IMR-90 (cell line): ENCODE measurements at places on chromosomes 11 and 22. TPM values are rescaled to one million over a fixed set of nuclear protein-coding genes. Genes with fewer than 3 reads are reported as not detected.

The AMPD3 gene
- total RNA-seq = 8.1 and 8.6 TPM in 2 replicates

The ARCN1 gene
- 148 and 176 TPM in 2 replicates for total RNA-seq

The RAB39A gene
- not detected in 2 replicates for total RNA-seq

The RCOR2 gene
- total RNA-seq = 0.56 and 0.90 TPM in 2 replicates

The CNGA4 gene
- total RNA-seq = under 0.01 TPM in 1 of 2 replicates, not detected in the other

The MPEG1 gene
- total RNA-seq = not detected in 2 replicates

The OR52H1 gene
- 0.18 and 0.28 TPM in 2 replicates for total RNA-seq

The GPHA2 gene
- not detected in 2 replicates for total RNA-seq

DNA sequence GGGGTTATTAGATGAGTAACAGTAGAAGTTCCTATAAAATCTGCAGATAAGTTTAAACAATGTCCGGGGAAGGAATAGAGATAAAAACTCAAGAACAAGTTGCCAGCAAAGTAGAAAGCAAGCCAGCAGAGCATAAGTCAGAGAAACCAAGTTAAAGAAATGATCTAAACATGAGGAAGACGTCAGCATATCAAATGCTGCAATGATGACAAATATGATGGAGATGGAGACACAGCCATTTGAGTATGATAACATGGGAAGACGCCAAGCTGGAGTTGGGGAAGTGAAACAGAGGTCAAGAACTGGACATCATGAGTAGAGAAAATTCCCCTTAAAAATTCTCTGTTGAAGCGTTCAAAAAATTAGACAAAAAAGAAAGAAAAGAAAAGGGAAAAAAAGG lies 571.5 kb downstream of the CNTN5 start:
- no peak overlapping the region for H3K27ac ChIP-seq
- DNase-seq = peak; percentile 3
- no peak overlapping the region for H3K4me3 ChIP-seq
- H3K27me3 ChIP-seq = no peaks in the 10 kb centered on the region
- H3K4me1 ChIP-seq = no peaks in the 10 kb centered on the region

DNA sequence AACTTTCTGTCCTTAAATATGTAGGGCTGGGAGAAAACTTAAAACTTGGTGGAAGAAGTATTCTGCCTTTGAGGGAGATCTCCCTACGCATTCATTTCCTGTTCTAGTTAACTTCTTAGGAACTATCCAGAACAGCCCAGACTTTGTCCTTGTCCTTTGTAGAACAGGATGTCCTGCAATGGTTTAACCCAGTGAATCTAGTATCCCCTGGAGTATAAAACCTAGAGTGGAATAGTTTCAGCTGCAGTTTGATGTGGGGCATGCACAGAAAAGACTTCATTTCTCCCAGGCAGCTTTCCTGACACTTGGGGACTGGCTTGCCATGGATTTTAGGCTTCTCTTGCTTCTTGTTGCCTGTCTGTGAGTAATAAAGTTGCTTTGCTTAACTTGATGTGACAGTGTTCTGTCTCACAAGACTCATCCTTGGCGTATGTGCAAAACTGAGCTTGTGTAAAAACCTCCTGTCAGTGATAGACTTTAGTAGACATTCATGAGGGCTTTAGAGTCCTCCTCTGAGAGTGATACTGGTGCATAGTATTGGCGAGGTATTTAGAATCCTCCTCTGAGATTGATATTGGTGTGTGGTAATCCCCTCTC lies 28.2 kb downstream of the ARHGAP42 start:
- no peak overlapping the region for H3K4me3 ChIP-seq
- peaks cover 4% of the 10 kb centered on the region; the same call in 1 of the 2 replicates for H3K4me1 ChIP-seq
- no peak for DNase-seq
- H3K36me3 ChIP-seq = no peaks in the 10 kb centered on the region

GRCh38 chr11:118572061-118572980 lies at the start of gene ARCN1:
TSS of gene ARCN1 (plus strand) at chr11:118572409. CDS start at chr11:118572548, 139 bp downstream.
- H3K27ac ChIP-seq = peak within 1 kb of the TSS; percentile 100
- H3K36me3 ChIP-seq = peaks cover 2% of the 10 kb centered on the region
- no peaks in the 10 kb centered on the region for H3K27me3 ChIP-seq

GRCh38 chr11:43489869-43490465 lies 131.2 kb downstream of the TTC17 start:
- no peaks in the 10 kb centered on the region for H3K27me3 ChIP-seq
- H3K4me3 ChIP-seq = no peak overlapping the region
- DNase-seq = no peak

DNA sequence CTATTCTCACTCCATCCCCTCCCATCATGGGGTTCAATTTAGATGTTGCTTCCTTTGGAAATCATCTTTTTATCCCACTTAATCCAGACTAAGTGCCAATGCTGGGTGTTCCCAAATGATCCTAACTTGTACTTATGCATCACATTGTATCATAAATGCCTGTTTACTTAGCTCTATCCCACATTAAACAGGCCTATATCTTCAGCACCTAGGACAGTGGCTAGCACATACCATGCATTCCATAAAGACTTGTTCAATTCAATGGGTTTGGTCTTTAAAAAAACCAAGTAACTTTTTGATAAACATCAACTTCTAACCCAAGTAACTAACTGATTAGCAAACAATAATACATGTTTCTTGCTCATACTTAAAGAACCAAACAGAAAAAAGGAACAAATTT lies 40.6 kb downstream of the RSF1 start:
- H3K4me3 ChIP-seq = no peak overlapping the region
- no peak overlapping the region for H3K27ac ChIP-seq
- H3K27me3 ChIP-seq = no peaks in the 10 kb centered on the region
- H3K4me1 ChIP-seq = 0 out of 2 replicates have a peak, but pooled peaks cover 1% of the 10 kb centered on the region
- peaks cover 2% of the 10 kb centered on the region for H3K36me3 ChIP-seq
- DNase-seq = peak; percentile 54

GRCh38 chr11:130188585-130189347 lies 29.2 kb downstream of the ST14 start:
- no peak for DNase-seq
- no peak overlapping the region for H3K27ac ChIP-seq
- H3K4me1 ChIP-seq = no peaks in the 10 kb centered on the region
- H3K27me3 ChIP-seq = peaks cover 22% of the 10 kb centered on the region

DNA sequence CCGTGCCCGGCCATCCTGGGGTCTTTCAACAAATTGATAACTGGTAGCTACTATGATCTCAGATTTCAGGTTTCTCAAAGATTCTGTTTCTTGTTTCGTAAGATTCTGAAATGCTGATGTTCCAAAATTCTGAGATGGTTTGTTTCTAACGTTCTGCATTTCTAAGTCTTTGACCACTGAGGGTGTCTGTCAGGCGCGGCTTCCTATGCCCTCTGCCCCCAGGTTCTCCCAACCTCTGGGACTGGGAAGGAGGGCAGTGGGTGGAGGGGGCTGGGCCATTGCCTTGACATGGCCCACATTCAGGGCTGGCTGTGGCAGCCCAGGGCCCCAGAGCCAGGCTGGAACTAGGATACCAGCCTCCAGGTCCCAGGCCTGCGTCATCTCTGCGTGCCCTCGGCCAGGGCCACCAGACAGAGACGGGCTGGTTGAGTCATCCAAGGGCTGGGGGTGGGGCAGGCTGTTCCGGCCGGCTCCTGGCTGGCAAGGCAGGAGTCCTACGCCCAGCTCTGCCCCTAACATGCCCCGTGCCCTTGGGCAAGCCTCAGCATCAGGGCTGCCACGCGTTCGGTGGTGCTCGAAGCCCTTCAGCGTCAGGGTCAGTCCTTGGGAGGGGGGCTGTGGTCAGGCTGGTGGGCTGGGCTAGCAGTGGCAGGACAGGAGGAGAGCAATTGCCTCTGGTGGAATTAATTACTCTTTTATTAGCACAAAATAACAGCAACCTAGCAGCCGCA lies 5.2 kb downstream of the TMEM134 start:
- H3K4me3 ChIP-seq = no peak overlapping the region; the same call in 1 of the 2 replicates
- H3K27me3 ChIP-seq = no peaks in the 10 kb centered on the region; the same call in 1 of the 2 replicates
- H3K36me3 ChIP-seq = peaks cover 2% of the 10 kb centered on the region; the same call in 1 of the 2 replicates
- H3K27ac ChIP-seq = no peak overlapping the region

GRCh38 chr11:28798286-28798685 lies 690.1 kb downstream of the METTL15 start:
- no peak overlapping the region for H3K27ac ChIP-seq
- H3K27me3 ChIP-seq = no peaks in the 10 kb centered on the region
- no peaks in the 10 kb centered on the region for H3K36me3 ChIP-seq
- no peak for DNase-seq
- peaks cover 2% of the 10 kb centered on the region; the same call in 1 of the 2 replicates for H3K4me1 ChIP-seq

GRCh38 chr11:113204280-113204679 lies 110.1 kb upstream of the TTC12 start:
- no peak for DNase-seq
- no peak overlapping the region for H3K4me3 ChIP-seq
- H3K27ac ChIP-seq = no peak overlapping the region
- H3K36me3 ChIP-seq = no peaks in the 10 kb centered on the region

- H3K27ac ChIP-seq = no peak overlapping the region
- no peak for DNase-seq
- no peaks in the 10 kb centered on the region for H3K4me1 ChIP-seq
- H3K36me3 ChIP-seq = no peaks in the 10 kb centered on the region
- peaks cover 20% of the 10 kb centered on the region for H3K27me3 ChIP-seq
Measured at GRCh38 chr11:44659641-44660040, 67.1 kb upstream of the TSPAN18 start.

GRCh38 chr22:49134076-49134475 lies 693.6 kb downstream of the BRD1 start:
- no peaks in the 10 kb centered on the region for H3K27me3 ChIP-seq
- H3K36me3 ChIP-seq = no peaks in the 10 kb centered on the region
- no peaks in the 10 kb centered on the region for H3K4me1 ChIP-seq
- no peak for DNase-seq

- H3K4me1 ChIP-seq = no peaks in the 10 kb centered on the region
- no peak overlapping the region for H3K27ac ChIP-seq
- DNase-seq = no peak
- H3K36me3 ChIP-seq = no peaks in the 10 kb centered on the region
Measured at GRCh38 chr11:37951996-37952395, 1354.0 kb upstream of the RAG2 start.

DNA sequence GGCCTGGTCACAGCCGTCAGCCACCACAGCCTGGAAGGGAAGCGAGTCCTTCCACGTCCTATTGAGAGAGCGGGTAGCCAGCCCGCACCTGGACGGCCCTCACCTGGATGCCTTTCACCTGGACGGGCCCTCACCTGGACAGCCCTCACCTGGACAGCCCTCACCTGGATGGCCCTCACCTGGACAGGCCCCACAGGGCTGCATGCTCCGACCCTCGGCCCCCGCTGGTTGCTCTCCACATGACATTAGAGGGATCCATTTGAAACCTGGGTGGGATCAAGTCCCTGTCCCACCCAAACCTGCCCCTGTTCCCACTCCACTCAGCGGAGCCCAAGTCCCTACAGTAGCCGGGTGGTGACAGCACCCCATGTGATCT lies 3.7 kb downstream of the C1QTNF6 start:
- H3K4me1 ChIP-seq = peaks cover 18% of the 10 kb centered on the region
- no peak for DNase-seq
- H3K27me3 ChIP-seq = no peaks in the 10 kb centered on the region
- H3K27ac ChIP-seq = no peak overlapping the region

DNA sequence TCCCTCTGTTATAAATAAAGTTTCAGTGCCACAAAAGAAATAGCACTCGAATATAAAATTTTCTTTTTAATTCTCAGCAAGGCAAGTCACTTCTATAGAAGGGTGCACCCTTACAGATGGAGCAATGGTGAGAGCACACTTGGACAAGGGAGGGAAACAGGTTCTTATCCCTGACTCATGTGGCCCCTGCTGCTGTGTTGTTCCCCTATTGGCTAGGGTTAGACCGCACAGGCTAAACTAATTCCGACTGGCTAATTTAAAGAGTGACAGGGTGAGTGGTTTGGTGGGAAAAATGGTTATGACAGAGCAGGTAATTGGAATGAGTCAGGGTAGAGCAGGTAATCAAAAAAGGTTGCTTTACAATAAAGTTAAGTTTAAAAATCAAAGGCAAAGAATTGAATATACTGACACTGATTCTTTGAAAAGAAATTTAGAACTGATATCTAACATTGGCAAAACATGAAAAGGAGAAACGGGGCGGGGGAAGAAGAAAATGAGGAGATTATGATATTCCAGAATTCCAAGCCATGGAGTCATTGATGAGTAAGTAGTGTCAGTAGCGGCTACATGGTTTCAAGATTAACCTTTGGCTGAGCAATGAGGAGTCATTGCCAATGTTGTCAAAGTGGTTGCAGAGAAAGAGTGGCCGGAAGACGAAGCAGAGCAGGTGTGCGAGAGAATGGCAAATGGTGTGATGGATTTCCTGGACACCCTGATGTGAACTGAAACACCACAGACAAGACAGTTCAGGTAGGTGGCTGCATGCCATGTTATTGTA lies 48.4 kb upstream of the MRGPRX1 start:
- DNase-seq = peak; percentile 43
- H3K27ac ChIP-seq = no peak overlapping the region
- no peaks in the 10 kb centered on the region for H3K27me3 ChIP-seq
- H3K4me3 ChIP-seq = no peak overlapping the region

DNA sequence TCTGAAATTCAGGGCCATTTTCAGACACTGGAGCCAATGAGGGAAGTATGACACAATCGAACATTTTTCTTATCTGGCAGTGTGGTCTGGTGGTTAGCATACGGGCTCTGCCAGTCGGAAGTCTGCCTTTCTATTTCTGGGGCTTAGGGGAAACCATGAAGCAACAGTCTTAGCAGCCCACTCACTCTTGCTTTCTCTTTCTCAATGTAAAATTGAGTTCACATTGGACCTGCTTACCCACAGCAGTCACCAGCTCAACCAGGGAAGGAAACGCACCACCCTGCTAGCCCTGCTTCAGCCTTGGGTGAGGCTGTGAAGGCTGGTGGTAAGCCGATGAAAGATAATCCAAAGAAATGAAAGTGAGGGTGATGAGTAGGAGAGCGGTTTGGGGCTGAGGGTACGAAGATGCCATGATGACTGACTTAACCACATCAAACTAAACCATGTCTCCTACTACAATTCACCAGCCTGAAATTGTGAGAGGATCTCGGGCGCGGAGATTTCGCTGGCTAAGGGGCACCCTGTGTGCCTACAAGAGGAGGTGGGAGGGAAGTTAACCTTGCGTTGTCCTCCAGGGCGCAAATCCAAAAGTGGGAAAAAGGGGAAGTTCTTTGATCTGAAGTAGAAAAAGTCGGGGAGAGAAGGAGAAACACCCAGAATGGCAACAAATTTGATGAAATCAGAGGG lies 2.0 kb upstream of the LMO2 start:
- DNase-seq = no peak
- no peaks in the 10 kb centered on the region for H3K4me1 ChIP-seq
- no peak overlapping the region for H3K4me3 ChIP-seq
- no peaks in the 10 kb centered on the region for H3K36me3 ChIP-seq
- H3K27me3 ChIP-seq = peaks cover 26% of the 10 kb centered on the region
- H3K27ac ChIP-seq = no peak overlapping the region
